ENCODE measurements at places on chromosomes 5 and 9. TPM values are rescaled to one million over a fixed set of nuclear protein-coding genes. Genes with fewer than 3 reads are reported as not detected.

DNA sequence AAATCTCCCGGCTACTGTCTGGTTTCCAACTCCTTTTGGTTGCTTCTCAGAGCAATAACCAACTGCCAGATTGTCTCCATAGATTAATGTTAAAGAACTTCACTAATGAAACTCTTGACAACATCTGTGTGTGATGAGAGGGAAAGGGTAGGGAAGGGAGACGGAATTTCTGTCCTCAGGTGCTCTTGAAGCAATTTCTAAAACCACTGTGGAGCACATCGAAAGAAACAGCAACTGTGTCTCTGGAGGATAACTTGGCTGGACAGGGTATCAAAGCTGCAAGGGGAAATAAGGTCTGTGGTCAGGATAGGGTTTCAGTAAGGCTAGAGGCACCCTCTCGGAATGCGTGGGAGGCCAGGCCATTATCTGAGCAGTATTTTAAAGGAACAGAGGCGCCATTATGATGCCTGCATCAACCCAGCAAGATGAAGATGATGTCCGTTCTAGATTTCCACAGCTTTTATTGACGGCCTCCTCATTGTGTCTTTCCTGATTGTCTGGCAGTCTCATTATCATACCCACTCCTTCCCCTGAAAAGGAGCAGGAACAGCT is 76.6 kb downstream of the RORB start:
- no peak for DNase-seq

DNA sequence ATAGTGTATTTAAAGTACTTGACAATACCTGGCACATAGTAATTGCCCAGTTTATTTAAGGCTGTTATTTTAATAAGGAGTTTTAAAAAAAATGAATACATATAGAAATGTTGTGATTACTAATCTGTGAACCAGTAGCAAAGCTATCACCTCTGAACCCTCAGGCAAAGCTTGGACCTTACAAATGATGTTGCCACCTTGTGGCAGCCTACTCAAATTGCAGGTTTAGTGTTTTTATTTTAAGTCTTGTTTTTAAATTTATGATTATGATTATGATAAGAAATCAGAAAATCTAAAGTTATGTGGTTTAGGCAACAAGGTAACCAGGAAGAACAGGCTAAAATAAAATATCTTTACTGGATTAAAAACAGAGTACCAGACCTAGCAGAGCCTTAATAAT is 35.8 kb downstream of the PPARGC1B start:
- no peak for DNase-seq

GRCh38 chr5:171418982-171419687 is at the start of gene FGF18:
Gene FGF18 (plus strand): TSS chr5:171419647. CDS start chr5:171420200, 553 bp downstream.
- peak; percentile 85 for DNase-seq

PLGRKT gene
- polyA plus RNA-seq = 44.5 TPM

DNA sequence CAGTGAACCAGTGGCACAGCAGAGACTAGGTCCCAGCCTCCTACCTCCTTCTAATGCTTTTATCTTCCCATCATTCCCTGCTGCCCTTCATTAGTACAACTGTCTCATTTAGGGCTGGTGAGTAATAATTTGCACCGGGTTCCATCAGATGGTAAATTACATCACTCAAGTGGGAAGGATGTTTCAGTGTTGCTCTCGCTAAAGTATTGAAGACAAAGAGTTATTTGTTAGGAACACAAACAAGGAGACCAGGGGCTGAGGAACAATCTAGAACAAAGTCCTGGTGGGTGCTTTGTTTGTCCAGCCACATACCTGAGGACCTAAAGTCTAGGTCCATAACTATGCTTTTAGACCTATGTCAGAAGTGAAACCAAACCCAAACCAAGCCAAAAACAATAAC is 52.4 kb downstream of the SEC61B start:
- no peak for DNase-seq

DNA sequence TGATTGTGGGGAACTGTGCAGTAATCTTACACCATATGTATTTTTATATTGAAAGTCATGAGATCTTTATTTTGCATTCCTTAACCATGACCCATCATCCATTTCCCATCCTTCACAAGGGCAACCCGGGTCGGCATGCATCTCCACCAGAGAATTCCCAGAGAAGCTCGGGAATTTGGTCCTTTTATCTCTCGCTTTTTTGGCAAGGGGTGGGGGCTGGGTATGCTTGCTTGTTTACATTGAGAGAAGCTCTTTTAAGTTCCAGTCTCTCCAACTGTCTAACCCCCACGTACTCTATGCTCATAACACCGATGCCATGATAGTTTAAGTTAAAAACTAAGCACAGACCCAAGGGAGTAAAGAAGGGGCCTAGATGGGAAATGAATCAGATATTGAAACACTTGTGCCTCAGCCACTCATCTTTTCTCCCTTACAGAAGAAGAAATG is 109.9 kb upstream of the NFIB start:
- DNase-seq = no peak

DNA sequence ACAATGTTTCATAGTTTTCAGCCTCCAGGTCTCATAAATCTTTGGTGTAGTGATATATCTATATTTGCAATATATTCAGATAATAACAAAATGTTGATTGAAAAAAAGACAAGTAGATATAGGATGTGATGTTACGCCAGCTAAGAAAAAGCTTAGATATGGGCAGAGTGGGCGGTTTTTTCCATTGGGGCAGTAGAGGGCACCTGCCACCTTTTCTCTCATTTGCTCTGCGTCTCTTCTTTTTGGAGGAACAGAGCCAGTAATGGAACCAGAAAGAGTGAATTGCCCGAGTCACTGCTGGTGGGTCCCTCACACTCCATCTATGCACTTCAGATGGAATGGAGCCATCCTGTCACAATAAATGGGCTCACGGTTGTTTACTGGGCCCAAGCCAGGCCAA is 62.1 kb upstream of the FANCC start:
- DNase-seq = no peak

- DNase-seq = peak; percentile 86
Observed at GRCh38 chr5:150616024-150616470, 24.4 kb upstream of the SYNPO start.

DNA sequence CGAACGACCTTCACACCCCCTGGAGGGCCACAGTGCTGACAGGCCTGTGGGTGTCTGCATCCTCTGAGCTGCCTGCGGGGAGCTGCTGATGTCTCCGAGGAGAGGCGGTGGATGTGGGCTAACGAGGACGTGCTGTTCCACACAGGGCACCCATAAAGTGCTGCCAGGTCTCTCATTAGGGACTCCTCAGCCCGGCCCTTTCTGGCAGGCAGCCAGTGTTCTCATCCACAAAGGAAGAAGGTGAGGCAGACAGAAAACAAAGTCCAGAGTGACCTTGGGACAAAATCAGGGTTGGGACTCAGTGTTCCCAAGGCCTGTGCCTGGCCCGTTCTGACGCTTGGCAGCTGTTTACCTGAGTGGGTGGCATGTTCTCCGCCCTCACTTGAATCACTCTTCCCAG is 29.3 kb downstream of the CARTPT start:
- peak; percentile 82 for DNase-seq

- no peak for DNase-seq
Observed at GRCh38 chr9:97638666-97639065, 5.0 kb downstream of the NCBP1 start.

GRCh38 chr9:115673599-115673998 is 480.0 kb upstream of the PAPPA start:
- DNase-seq = no peak

- DNase-seq = no peak
Observed at GRCh38 chr5:82564963-82565362, 286.8 kb upstream of the RPS23 start.

Measured in right cardiac atrium (tissue), 5 donors.